Activated CD8-positive, alpha-beta T cell treated with anti-CD3 and anti-CD28 coated beads, Interleukin-2, amount 10 ng/mL, durations not matched to agents 7 days and 5 days (primary cell): ENCODE measurements at places on chromosomes 11 and 22. TPM values are rescaled to one million over a fixed set of nuclear protein-coding genes. Genes with fewer than 3 reads are reported as not detected.

PHETA2 gene
- 1.9 TPM for total RNA-seq

MYOD1 gene
- not detected for total RNA-seq

- no peak for DNase-seq
- no peaks in the 10 kb centered on the region for H3K36me3 ChIP-seq
- no peaks in the 10 kb centered on the region for H3K4me1 ChIP-seq
These were observed 66.9 kb downstream of the AMOTL1 start for GRCh38 chr11:94834911-94835593.

DNA sequence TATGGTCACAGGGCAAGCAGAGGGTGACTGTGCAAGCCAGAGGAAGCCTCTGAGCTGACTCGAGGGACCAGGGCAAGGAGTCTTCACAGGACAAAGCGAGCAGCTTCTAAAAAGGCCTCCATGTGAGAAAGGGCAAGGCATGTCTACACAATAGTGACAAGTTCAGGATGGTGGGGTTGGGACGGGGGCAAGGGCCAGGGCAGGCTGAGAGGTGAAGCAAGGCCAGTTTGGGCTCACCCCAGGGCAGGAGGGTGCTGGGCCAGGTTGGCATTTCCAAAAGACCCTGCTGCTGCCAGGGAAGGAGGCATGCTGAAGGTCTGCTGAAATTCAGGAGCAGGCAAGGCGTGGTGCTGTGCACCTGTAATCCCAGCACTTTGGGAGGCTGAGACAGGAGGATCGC, 12.3 kb upstream of the CABP7 start:
- H3K27ac ChIP-seq: no peak overlapping the region
- no peaks in the 10 kb centered on the region for H3K36me3 ChIP-seq
- H3K4me3 ChIP-seq: no peak overlapping the region
- no peaks in the 10 kb centered on the region for H3K4me1 ChIP-seq
- no peaks in the 10 kb centered on the region for H3K27me3 ChIP-seq
- DNase-seq: no peak
